Activated CD4-positive, alpha-beta memory T cell treated with anti-CD3 and anti-CD28 coated beads, Interleukin-2, amount 10 ng/mL, durations not matched to agents 7 days and 5 days (primary cell): ENCODE measurements at places on chromosomes 6 and 20. TPM values are rescaled to one million over a fixed set of nuclear protein-coding genes. Genes with fewer than 3 reads are reported as not detected.

SLCO4A1 gene
- 51.5 TPM for total RNA-seq

CHD6 gene
- 30.3 TPM for total RNA-seq

CTAGE9 gene
- not detected for total RNA-seq

LRFN2 gene
- not detected for total RNA-seq

MUC21 gene
- total RNA-seq = not detected
